ENCODE measurements at places on chromosomes 4 and X. TPM values are rescaled to one million over a fixed set of nuclear protein-coding genes. Genes with fewer than 3 reads are reported as not detected.

TSPAN6 gene
- 37.3 TPM for total RNA-seq

TMEM35A gene
- total RNA-seq = 1.5 TPM

SSX2B gene
- total RNA-seq = not detected

MGARP gene
- 4.4 TPM for total RNA-seq

POU3F4 gene
- total RNA-seq = not detected

LUZP4 gene
- total RNA-seq = not detected

F8A2 gene
- not detected for total RNA-seq

ELOVL6 gene
- total RNA-seq = 19.7 TPM

KLB gene
- total RNA-seq = not detected

FRMD7 gene
- total RNA-seq = 1.5 TPM

TLR10 gene
- under 0.01 TPM for total RNA-seq

PRRG3 gene
- total RNA-seq = not detected
